K562 (cell line): ENCODE measurements at places on chromosomes 2 and 18. TPM values are rescaled to one million over a fixed set of nuclear protein-coding genes. Genes with fewer than 3 reads are reported as not detected.

GRCh38 chr18:78822949-78823285, 156.7 kb upstream of the SALL3 start:
- H3K27ac ChIP-seq: no peak overlapping the region
- no peaks in the 10 kb centered on the region for H3K36me3 ChIP-seq
- H3K4me1 ChIP-seq: no peaks in the 10 kb centered on the region

GRCh38 chr2:4110273-4110672, 406.9 kb downstream of the DCDC2C start:
- H3K27ac ChIP-seq: no peak overlapping the region
- no peaks in the 10 kb centered on the region for H3K36me3 ChIP-seq
- no peak for DNase-seq
- H3K4me1 ChIP-seq: no peaks in the 10 kb centered on the region
- H3K4me3 ChIP-seq: no peak overlapping the region
- H3K27me3 ChIP-seq: no peaks in the 10 kb centered on the region

- no peak overlapping the region for H3K4me3 ChIP-seq
- H3K36me3 ChIP-seq: no peaks in the 10 kb centered on the region
- no peak overlapping the region for H3K27ac ChIP-seq
- H3K4me1 ChIP-seq: no peaks in the 10 kb centered on the region
- no peaks in the 10 kb centered on the region; the same call in 2 of the 3 replicates for H3K27me3 ChIP-seq
These were observed 142.6 kb downstream of the INHBB start for GRCh38 chr2:120488531-120488930.

DNA sequence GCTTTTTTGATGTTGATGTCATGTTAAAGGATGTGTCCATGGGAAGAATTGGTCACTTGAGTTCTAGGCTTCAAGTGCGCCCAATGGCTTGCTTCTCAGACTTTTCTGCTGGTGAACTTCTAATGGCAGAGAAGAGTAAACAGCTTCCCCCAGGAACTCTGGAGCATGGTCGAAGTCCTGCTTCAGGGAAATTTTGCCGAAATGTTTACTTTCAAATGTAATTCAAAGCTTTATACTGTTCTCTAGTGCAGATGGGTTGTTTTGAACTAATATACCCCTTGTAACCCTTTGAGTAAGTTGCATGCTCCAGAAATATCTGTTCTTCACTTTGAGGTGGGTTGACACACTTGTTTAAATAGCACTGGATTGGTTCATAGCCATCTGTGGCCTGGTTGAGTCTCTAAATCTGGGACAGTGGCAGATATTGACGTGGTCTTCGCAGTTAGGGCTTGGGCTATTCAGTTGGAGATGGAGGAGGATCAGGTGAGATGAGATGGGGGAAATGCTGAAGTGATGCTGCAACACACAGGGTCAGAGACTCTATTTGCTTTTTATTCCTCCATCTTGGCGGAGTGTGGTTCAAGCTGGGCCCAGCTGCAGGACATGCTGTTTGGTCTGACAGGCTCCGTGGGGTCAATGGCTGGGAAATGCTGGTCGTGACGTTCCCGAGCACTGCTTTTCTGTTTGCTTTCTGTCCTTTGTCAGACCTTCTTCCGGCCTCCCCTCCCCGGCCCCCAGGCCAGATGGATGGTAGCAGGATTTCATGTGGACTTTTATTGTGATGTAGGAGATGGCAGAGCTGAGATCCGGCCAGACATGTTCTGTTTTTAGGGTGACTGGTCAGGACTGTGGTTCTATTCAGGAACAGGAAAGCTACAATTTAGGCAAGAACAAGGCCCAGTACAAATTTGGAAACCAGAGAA, 35.9 kb downstream of the MYO1B start:
- DNase-seq: no peak
- H3K4me3 ChIP-seq: no peak overlapping the region
- H3K27me3 ChIP-seq: no peaks in the 10 kb centered on the region; the same call in 1 of the 2 replicates
- H3K27ac ChIP-seq: no peak overlapping the region
- H3K4me1 ChIP-seq: no peaks in the 10 kb centered on the region

DNA sequence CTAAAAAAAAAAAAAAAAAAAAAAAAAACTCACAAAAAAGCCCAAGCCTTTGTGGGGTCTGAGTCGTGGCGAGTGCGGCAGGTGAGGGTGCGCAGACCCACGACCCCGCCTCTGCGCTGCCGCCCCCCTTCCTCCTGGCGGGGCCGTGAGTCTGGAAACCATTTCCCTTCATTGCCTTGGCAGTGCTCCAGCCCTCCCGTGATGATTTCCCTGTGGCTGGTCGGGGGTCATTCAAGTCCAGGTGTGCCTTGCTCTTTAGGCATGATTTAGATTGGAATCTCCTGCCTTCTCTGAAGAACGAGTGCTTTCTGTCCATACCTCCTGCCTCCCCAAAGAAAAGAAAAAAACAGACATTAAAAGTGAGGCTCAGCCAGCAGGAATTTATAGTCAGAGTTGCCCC, 161.8 kb downstream of the FAM210A start:
- H3K36me3 ChIP-seq: no peaks in the 10 kb centered on the region
- H3K27ac ChIP-seq: no peak overlapping the region
- no peaks in the 10 kb centered on the region for H3K4me1 ChIP-seq
- no peak for DNase-seq
- H3K27me3 ChIP-seq: peaks cover 25% of the 10 kb centered on the region
- no peak overlapping the region for H3K4me3 ChIP-seq

Gene TBR1
- total RNA-seq: not detected in 2 replicates

Gene SP140L
- 11.3 and 11.8 TPM in 2 replicates for total RNA-seq

- H3K27ac ChIP-seq: no peak overlapping the region
- H3K36me3 ChIP-seq: no peaks in the 10 kb centered on the region
- no peaks in the 10 kb centered on the region for H3K4me1 ChIP-seq
- H3K4me3 ChIP-seq: no peak overlapping the region
- no peak for DNase-seq
- H3K27me3 ChIP-seq: no peaks in the 10 kb centered on the region
These were observed 142.9 kb downstream of the CCDC102B start for GRCh38 chr18:68940754-68941153.

DNA sequence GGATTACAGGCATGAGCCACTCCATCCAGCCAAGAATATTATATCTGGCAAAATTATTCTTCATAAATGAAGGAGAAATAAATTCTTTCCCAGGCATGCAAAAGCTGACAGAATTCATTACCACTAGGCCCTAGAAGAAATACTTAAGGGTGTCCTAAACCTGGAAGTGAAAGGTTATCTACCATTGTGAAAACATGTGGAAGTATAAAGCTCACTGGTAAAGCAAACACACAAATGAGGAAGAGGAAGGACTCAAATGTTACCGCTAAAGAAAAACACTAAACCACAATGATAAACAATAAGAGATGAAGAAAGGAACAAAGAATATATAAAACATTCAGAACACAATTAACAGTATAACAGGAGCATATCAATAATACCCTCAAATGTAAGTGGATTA, 171.8 kb downstream of the CAMKMT start:
- no peaks in the 10 kb centered on the region for H3K36me3 ChIP-seq
- H3K27ac ChIP-seq: no peak overlapping the region
- H3K4me1 ChIP-seq: no peaks in the 10 kb centered on the region
- H3K27me3 ChIP-seq: no peaks in the 10 kb centered on the region
- no peak overlapping the region for H3K4me3 ChIP-seq
- DNase-seq: no peak

Gene POTEI
- 3.7 and 3.9 TPM in 2 replicates for total RNA-seq

GRCh38 chr2:66957198-66957597, 439.9 kb upstream of the ETAA1 start:
- no peaks in the 10 kb centered on the region for H3K27me3 ChIP-seq
- H3K4me1 ChIP-seq: no peaks in the 10 kb centered on the region
- H3K27ac ChIP-seq: no peak overlapping the region

Gene DSG1
- total RNA-seq: 0.09 and 0.13 TPM in 2 replicates

Gene CFC1
- not detected in 2 replicates for total RNA-seq

GRCh38 chr18:29301048-29301447, 1124.1 kb upstream of the CDH2 start:
- H3K36me3 ChIP-seq: no peaks in the 10 kb centered on the region
- H3K27me3 ChIP-seq: no peaks in the 10 kb centered on the region
- DNase-seq: no peak
- H3K4me3 ChIP-seq: no peak overlapping the region

GRCh38 chr2:99806758-99807157, 316.9 kb upstream of the REV1 start:
- H3K27ac ChIP-seq: no peak overlapping the region
- H3K36me3 ChIP-seq: no peaks in the 10 kb centered on the region
- no peaks in the 10 kb centered on the region for H3K4me1 ChIP-seq
- no peak for DNase-seq
- H3K27me3 ChIP-seq: peaks cover 24% of the 10 kb centered on the region

- no peak for DNase-seq
- no peak overlapping the region for H3K4me3 ChIP-seq
- no peak overlapping the region for H3K27ac ChIP-seq
These were observed 31.8 kb upstream of the NTSR2 start for GRCh38 chr2:11701751-11702301.

GRCh38 chr18:42730272-42730671, 385.2 kb downstream of the RIT2 start:
- H3K4me1 ChIP-seq: no peaks in the 10 kb centered on the region
- no peaks in the 10 kb centered on the region for H3K27me3 ChIP-seq
- H3K4me3 ChIP-seq: no peak overlapping the region
